ENCODE measurements at places on chromosomes 2 and 18.

GRCh38 chr2:226478109-226478809, 321.4 kb downstream of the IRS1 start:
- DNase-seq = no peak

DNA sequence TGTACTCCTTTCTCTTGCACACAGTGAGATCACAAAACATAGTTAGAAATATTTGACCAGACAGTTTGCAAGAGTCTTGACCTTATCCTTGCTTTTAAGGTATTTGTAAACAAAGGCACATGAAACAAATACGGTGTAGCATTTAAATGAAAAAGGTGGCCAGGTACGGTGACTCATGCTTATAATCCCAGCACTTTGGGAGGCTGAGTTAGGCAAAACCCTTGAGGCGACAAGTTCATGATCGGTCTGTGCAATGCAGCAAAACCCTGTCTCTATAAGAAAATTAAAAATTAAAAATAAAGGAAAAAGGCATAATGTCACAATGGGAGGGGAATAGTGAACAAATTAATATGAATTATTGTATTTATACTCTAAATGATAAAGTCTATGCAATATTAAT, 109.5 kb upstream of the PIK3C3 start:
- no peak for DNase-seq

GRCh38 chr2:227406177-227407031, 18.7 kb upstream of the SCYGR1 start:
- DNase-seq = peak; percentile 22

DNA sequence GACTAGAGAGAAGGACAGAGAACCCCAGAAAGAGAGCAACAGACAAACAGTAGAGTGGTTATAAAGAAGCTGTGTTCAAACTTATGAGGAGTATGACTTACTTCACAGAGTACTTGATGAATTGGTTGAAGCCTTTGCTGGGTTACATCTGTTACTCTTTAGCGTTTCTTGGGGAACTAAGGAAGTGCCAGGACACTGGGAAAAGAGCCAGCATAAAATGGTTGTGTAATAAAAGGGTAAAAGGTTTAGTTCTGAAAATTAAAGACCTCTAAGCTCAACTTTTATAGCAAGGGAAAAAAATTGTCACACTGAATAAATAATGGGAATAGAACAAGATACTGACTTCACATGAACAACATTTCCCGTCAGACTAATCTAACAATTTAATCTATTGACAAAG, 17.0 kb upstream of the STAT4 start:
- no peak for DNase-seq

- DNase-seq = no peak
Measured at GRCh38 chr18:11981543-11982366, 448 bp downstream of the IMPA2 start.

DNA sequence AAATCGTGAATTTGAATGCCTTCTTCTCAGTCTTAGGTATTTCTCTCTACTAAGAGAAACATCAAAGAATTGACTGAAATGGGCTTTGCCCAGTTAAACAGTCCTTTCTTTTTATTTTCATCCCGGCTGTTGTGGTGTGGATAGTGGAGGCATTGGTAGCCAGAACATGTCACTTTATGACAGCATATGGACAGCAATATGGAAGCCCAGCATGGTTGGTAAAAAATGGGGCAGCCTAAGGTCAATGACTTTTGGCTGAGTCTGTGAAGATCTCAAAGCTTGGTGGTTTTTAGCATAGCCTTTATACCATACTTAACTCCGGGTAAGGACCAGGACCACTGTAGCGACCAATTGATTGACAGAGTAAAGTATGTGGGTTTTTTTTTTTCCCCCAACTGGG, 3.2 kb downstream of the CERS6 start:
- no peak for DNase-seq

GRCh38 chr2:172770887-172771286, 35.2 kb downstream of the RAPGEF4 start:
- no peak for DNase-seq

- DNase-seq = no peak
Measured at GRCh38 chr18:76476665-76477561, 18.1 kb downstream of the ZNF516 start.

DNA sequence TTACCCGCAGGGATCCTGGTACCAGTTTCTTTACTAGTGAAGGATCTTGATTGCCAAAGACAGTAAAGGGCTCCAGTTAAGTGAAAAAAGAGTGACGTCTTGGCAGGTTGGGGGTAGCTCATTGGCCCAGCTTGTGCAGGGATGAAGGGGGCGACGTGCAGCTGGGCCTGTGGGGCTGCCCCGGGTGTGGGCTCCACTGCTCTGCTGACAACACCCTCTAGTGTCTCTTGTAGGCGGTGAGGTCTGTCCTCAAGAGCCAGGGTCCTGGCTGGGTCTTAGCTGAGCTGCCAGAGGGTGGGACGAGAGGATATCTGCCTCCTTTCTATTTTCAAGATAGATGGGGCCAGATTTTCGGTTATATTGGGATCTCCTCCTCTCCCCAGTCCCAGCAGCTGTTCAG, 6.1 kb downstream of the ARHGEF4 start:
- no peak for DNase-seq

DNA sequence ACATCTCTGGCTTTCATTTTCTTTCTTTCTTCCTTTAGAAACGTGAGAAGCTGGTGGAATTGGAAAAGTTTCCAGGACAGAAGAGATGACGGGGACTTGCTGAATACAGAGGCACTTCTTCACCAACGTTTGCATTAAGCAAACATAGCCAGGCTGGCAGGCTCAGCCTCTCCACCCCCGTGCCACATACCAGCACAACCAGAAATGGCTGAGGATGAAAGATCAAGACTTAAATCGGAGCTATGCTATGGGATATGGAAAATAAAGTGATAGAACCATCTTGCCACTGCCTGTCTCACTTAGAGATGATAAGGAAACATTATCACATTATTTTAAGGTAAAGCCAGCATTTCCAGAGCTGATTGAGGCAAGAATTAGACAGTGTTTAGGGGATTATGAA, 483.3 kb downstream of the BCL11A start:
- no peak for DNase-seq

GRCh38 chr2:1976728-1977416, 232.6 kb upstream of the PXDN start:
- DNase-seq = no peak

DNA sequence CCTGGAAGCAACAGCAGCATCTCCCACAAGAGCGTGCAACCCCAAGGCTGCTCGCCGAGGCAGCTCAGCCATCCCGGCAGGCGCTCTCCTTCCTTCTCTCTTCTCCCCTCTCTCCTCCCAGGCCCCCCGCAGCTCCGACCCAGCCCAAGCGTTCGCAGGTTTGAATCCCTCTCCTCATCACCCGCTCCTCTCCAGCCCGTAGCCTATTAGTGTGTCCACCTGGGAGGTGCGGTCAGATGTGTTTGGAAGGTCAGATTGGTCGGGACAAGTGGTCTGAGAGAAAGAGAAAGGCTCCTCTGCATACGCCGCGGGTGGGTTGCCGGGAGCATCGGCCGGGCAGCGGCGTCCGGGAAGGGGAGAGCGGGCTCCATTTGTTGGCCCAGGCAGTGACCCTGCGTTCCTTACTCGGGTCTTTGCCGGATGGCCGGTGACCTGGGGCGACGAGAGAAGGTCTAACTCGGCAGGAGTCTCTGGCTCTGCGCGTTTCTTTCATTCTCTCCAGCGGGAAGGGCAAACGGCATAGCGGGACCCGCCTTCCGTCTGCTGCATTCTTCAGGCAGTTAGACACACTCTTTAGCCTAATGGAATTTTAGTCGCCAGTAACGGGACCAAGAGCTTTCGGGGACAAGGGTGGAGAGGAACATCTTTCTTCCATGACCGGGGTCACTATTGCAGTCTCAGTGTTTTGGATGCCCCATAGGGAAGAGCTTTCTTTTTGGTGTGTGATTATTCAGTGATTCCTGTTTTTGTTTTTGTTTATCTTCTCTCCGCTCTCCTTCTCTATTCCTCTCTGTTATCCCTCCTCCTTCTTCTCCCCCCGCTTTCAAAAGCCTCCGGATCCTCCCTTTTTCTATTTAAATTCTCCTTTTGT, 1.1 kb upstream of the TMEFF2 start:
- DNase-seq = peak; percentile 80

- no peak for DNase-seq
Measured at GRCh38 chr2:212448698-212449097, 89.9 kb downstream of the ERBB4 start.

DNA sequence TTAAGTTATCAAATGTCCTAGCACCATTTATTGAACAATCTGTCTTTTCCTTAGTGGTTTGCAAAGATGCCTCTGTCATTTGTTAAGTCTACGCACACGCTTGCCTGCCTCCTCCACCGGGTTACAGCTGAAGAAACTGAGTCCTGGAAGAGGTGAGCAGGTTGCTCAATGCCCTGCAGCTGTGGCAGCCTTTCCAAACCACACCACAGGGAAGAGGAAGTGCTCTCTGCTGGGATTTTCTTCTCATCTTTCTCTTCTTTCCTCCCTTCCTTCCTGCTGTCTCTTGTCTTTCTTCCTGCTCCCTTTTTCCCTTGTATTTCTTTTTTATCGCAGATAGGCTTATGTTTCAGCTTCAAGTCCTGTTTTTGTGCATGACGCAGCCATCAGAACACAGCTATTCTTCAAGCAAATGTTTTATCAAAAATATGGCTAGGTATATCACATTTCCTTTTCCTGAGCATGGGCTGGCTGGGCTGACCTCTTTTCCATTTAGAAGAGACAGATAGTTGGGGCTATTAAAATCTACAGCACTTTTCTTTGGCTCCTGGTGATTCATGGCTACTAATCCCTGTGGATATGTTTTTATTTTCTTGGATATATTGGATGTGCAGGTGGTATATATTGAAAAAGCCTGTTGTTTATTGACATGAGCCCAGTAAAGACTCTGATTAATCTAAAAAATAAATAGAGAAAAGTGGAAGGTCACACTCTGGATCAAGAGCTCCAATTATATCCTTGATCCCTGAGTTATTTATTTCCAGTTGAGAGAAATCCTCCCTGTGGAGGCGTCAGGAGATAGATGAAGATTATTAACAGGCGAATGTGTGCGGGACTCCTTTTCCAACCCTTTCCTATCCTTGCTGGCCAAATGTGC, 214.6 kb downstream of the TSN start:
- no peak for DNase-seq

DNA sequence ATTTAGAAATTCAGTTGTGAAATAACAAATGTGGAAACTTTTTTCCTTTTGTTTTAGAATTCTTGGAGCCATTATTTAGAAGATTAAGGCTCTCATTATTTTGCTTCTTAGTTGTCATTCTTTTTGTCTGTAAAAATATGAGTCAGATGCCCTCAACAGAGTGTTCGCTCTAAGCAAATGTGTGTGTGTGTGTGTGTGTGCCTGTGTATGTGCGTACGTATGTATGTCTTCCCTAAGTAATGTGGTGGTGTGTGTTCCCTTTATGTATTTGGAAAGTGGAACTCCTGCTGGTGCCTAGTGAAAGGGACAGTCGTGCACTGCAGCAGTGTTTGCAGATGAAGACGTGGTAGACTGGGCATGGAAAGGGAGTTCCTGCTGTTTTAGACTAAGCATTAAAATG, 27.5 kb downstream of the ZNF407 start:
- DNase-seq = no peak

DNA sequence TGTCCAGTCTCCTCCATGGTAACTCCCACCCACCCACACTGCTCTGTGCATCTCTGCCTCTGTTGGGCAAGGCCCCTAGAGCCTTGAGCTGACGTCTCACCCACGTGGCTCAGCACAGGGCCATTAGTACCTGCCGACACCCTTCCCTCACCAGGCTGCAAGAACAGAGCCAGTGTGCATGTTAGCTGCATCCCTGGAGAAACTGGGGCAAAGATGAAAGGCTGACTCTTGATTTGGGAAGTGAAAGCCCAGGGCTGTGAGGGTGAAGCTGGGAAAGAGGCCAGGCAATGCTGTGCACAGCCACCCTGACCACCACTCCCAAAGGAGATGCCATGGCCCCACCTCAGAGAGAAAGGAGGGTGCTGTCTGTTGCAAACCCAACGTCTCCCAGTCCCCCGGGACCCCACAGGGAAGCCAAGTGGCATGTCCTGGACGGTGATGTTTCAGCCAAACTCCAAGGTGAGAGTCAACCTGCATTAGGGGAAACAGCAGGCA, 20.0 kb upstream of the HPCAL1 start:
- DNase-seq = no peak

GRCh38 chr2:120939595-120940318, 204.1 kb downstream of the GLI2 start:
- no peak for DNase-seq

GRCh38 chr2:189515264-189515663, 65.3 kb downstream of the SLC40A1 start:
- DNase-seq = no peak

DNA sequence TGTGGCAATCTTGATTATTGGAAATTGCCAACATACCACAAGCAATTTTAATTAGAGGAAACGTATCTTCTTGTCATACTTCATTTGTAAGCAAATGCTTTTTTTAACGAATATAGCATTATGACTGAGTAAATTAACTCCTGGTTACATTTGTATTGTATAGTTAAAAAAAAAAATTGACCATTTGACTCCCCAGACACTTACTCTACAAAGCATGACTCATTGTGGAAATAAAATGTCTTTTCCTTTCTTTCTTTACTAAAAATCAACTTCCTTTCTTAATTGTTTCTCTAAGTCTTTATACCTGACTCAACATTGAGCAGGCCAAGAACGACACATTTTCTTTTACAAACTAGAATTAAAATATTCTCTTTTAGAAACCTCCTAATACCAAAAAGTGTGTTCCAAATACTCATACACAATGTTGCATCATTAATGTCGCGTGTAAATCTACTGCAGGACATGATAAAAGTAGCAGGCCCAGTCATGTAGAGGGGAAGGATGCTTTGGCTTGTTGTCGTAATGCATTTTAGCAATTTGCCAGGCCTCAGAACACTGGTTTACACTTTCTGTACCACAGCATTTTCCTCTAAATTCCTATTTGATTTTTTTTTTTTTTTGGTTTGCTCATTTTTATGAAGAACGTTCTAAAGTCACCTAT, 349.6 kb upstream of the KCNH7 start:
- no peak for DNase-seq

- DNase-seq = no peak
Measured at GRCh38 chr2:128410035-128410757, 91.5 kb upstream of the HS6ST1 start.

DNA sequence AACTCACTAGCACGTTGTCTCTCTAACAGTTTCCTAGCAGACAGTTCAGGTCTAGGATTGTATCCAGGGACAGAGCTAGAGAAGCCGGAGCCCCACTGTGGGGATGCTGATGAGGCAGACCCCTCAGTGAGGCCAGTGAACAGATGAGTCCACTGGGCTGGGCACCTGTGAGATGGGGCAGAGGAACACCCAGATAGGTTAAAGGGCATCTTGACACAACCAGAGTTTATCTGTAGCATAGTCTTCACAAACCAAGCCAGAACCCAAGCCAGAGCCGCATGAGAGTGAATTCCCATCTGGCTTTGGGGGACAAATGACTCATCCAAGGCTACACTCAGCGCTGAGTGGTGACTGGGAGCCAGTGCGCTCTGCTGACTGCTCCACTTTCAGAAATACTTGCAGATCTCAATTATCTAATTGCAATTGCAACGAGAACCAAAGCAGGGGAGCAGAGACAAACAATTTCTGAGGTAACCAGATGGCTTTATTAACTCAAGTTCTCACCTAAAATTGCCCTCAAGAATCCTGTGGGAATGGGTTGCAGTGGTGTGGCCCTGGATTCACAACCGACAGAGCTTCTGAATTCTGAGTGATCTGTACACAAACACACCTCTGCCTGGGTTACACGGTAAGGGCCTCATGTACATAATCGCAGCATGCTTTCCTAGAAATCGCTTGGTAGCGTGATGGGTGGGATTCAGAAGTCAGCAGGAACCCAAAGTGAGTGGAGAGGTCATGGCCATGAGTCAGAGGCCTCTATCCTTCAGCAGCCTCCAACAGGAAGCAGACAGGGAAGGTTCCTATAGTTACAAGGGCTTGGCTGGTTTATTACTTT, 48.7 kb upstream of the MSH2 start:
- no peak for DNase-seq

- no peak for DNase-seq
Measured at GRCh38 chr2:126909366-126909765, 10.7 kb downstream of the TEX51 start.
